Bone marrow (tissue), 2 donors: ENCODE measurements at places on chromosomes 5 and 9.
A peak's percentile ranks its signal among the peaks of the same experiment; 100 is the strongest.

DNA sequence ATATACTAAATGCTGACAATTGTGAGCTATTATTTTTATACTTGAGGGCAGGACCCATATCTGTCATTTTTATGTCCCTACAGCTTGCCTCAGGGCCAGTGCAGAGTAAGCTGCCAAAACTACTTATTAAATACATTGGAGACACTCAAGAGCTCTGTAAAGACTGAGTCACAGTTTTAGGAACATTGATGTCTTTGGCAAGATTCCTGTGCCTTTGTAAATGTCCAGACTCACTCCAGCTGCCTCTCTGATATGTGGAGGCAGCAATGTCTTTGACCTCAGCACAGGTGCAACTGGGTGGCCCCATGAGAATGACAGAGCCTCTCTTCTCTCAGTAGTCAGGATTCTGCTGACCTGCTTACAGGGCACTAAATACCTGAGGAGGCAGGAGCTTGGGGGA, 363.2 kb downstream of the OSTF1 start:
- DNase-seq: no peak

DNA sequence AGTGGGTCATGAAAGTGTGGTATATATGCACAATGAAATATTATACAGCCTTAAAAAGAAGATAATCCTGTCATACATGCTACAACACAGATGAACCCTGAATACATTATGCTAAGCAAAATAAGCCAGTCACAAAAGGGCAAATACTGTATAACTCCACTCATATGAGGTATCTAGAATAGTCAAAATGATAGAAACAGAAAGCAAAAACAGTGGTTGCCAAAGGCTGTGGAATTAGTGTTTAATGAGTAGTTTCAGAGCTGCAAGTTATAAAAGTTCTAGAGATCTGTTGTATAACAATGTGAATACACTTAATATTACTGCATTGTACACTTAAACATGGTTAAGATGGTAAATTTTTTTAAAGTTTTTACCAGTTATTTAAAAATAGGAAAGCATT, 135.0 kb downstream of the OXCT1 start:
- DNase-seq: no peak

- DNase-seq: no peak
Measured at GRCh38 chr5:17991775-17992174, 357.5 kb downstream of the TAF11L14 start.

GRCh38 chr5:131285703-131286399, 22.0 kb downstream of the CDC42SE2 start:
- DNase-seq: no peak

- no peak for DNase-seq
Measured at GRCh38 chr9:84966876-84967830, 297.6 kb downstream of the NTRK2 start.

DNA sequence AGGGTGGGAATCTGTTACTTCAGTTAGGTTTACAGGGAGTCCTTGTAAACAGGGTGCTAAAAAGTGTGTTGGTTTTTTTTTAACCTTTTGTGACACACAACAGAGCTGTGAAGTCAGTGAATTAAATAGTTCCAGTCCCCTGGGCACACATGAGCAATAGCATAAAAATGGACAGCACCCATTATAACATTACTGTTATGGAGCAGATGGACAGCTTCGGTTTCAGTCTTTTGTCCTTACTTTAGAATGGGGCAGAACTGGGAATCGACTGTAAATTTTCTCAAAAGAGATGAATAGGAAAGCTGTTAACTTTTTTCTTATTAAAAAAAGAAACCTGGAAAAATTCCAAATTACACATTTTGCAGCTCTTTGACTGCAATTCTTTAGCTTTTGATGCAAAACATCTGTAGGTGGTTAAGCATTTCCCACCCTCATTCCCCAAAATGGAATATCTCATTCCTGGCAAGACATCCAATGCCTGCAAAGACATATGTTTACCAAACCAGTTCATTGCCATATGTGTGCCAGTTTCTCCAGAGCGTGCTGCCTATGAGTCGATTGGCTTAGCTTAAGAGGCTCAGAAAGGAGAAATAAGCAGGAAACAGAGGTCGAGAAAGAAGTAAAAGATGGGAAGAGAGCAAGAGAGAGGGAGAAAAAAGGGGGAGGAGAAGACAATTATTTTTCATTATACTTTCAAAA, 212.3 kb upstream of the TMEM161B start:
- DNase-seq: no peak

DNA sequence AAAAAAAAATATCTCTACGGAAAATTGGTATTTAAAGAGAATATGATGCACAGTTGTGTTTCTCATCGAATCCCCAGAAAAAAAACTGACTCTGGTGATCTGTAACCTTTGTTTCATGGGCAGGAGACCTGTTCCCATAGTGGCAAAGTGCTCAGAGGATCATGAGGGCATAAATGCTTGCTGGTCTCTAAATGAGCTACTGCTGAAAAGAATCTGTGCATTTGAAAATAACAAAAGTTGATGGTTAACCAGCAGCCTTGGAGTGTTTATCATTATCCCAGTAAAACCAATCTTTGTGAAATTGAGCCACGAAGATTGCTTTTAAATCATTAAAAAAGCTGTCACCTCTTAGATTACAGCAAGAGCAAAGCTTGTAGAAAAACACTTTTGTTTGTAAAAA, 775.4 kb downstream of the MTRR start:
- no peak for DNase-seq

DNA sequence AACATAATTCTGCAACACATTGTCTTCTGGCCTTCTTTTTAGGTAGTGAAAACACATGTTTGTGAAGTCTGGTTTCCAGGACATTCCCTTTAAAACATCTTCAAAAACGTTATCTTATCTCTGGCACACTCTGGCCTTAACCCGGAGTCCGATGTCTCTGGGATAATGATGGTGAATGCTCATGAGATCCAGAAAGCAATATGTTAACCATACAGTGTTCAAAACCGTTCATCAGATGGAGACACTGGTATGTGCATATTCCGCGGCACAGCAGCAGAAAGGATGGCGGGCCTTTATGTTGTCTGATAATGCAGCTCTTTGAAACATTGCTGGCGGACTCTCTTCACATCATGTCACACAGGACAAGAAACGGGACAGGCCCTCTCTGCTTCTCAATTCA, 605.2 kb downstream of the CCDC171 start:
- no peak for DNase-seq

- peak; percentile 17 for DNase-seq
Measured at GRCh38 chr5:30436691-30437090, 756.8 kb upstream of the CDH6 start.

DNA sequence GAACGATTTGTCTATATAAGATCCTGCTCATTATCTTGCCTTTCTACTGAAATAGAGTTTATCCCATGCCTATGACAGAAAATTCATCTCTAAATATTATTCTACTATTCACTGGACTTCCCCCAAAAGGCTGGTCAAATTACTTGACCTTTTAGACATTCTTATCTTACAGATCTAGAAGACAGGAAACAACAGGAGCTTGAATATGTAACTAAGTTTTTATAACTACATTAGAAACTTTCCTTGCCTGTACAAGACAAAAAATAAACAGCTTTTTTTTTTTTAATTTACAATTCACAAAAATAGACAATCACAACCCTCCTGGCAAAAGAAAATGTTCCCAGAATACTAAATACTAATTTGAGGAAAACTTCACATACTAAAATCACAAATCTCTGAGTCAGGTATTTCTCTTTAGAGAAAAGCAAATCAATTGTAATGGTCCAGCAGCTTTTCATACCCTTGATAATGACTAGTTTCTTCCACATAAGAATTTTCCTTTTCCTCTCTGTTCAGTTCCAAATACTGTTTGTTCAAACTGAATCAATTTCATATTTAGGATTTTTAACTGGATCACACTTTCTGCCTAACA, 68.6 kb downstream of the MLLT3 start:
- DNase-seq: no peak

GRCh38 chr5:149857499-149857898, 87.1 kb downstream of the PDE6A start:
- DNase-seq: no peak

DNA sequence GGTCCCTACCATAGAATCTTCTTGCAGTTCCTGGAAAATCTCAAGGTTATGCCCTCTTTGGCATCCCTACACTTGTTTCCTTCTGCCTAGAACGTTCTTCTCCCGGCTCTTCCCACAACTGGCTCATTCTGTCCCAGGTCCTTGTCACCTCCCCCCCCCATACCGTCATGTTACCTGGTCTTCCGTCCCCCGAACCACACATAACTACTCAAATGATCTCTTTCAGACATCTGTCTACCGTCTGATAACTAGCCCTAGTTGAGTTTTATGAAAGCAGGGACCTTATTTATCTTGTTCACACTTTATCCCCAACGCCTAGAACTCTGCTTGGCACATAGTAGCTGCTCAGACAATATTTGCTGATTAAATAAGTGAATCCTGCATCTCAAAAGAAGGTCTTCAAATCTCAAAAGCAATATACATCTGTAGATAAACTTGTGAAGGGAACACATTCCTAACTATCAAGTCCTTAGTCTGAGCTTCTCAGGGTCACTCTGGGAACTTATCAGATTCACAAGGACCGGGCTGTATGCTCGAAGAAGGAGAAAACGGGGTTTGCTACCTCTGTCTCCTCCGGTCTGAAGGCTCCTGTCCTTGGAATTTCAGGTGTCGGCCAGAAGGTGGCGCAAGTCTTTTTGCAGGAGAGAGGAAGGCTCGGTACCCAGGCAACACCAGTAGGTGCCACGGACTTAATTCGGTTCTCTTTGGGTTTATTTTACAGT, 30.0 kb downstream of the LCP2 start:
- DNase-seq: no peak

GRCh38 chr9:86614871-86615849, 260.9 kb upstream of the TUT7 start:
- DNase-seq: no peak

DNA sequence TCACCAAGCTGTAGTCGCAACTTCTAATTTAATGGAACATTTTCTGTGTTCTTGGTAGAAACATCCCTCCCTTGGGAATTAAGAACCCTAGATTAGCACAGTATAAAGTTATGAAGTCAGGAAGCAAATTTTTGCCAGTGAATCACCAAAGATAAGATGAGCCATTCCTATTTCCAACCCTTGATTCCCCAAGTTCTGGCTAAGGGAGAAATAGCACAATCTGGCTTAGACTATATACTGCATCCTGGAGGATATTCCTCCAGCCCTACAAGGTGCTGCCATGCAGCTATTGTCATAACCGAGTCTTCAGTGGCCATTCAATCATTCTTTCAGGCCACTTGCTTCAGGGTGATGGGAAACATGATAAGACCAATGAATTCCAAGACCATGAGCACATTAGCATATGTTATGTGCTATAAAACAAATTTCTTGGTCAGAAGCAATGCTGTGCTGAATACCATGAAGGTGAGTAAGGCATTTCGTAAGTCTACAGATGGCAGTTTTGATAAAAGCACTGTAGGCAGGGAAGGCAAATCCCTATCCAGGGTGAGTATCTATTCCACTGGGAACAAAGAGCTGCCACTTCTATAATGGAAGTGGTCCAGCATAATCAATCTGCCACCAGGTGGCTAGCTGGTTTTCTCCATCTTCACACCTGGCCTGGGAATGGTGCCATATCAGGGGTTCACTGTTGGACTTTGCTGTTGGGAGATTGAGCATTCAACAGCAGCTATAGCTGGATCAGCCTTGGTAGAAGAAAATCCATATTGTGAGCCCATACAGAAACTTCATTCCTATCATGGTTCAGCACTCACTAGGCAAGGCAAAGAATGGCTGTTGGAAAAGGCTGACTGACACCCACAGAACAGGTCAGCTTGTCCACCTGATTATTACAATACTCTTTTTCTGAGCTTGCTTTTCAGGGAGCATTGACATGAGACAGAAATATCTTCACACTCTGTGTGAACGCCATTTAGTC, 19.6 kb upstream of the ARL15 start:
- DNase-seq: no peak

- DNase-seq: no peak
Measured at GRCh38 chr5:174195517-174195916, 150.0 kb downstream of the NSG2 start.

- DNase-seq: no peak
Measured at GRCh38 chr5:151584057-151584937, 6.8 kb downstream of the FAT2 start.

GRCh38 chr5:89083791-89084190, 200.8 kb upstream of the MEF2C start:
- DNase-seq: no peak

GRCh38 chr5:77337686-77338085, 127.2 kb downstream of the PDE8B start:
- DNase-seq: no peak

- no peak for DNase-seq
Measured at GRCh38 chr5:35804201-35804653, 52.5 kb upstream of the IL7R start.

GRCh38 chr9:35423499-35423898, 66.4 kb upstream of the RUSC2 start:
- no peak for DNase-seq

GRCh38 chr5:83219495-83219894, 142.1 kb downstream of the XRCC4 start:
- DNase-seq: no peak

DNA sequence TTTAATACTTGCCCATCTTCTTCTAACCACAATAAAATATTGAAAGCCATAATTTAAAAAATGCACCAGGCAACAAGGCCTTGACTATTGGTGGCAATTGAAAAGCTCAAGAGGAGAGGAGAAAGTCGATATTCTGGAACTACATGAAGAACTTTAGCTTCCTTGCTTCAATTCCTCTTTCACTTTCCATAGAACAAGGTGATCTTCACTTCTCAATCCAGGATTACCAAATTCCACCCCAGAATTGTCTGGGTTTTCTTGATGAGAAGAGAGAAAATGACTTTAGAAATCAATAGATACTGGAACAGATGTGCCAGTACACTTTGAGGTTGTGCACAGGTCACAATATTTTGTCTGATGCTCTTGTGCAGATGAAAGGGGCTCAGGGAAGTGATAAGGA, 52.2 kb downstream of the PTCD2 start:
- DNase-seq: no peak

- DNase-seq: no peak
Measured at GRCh38 chr5:87924436-87924835, 344.2 kb downstream of the TMEM161B start.

GRCh38 chr5:37776826-37777225, 63.0 kb downstream of the GDNF start:
- DNase-seq: no peak

DNA sequence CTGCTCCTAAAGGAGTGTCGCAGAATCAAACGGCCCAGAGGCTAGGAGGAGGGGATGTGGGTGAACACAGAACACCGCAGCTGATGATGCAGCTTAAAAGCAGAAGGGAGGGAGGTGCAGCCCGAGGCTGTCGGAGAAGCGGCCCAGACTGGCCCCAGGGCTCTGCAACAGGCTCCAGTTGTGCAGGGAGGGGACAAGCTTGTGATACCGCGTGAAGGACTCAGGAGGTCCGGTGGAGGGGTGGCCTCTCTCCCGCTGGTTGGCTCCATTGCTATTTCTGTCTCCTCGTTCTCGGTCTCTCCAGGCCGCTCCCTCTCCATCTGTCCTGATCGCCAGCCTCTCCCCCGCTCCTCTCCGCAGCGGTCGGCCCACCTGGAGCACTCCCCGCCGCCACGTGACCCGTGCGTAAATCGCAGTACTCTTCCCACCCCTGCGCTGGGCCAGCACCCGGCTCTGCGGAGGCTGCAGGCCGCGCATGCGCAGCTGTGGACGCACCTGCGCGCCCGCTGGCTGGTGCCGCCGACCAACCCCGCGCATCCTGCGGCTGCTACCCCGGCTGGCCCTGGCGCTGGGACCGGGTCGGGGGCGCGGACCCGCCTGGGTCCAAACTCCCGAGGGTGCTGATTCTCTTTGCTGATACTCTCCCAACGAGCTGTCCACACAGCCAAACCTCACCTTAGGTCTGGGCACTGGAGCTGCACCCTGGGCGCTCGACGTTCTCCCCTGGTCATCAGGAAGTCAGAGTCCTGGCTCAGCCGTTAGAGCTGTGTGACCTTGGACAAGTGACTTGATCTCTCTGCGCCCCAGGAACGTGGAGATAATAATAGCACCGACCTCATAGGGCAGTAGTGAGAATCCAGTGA, 3.7 kb upstream of the STXBP1 start:
- no peak for DNase-seq
